ENCODE measurements at places on chromosomes 5 and 9.

DNA sequence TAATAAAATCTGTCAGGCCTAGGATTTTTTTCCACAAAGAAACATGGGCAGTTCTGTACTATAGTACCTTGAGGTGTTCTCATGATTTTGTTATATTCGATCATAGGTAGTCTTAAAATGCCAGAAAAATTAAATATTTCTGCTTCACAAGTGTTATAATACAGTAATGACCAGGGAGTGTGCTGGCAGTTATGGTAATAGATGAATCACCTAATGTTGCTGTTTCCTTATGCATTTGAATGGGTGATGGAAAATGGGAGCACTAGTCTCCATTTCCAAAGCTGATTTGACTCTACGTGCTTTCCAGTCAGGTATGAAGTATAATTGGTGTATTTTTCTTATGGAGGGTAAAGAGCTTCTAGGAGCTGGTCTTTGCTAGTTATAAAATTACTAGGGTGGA, 23.8 kb downstream of the OGN start:
- no peak for DNase-seq

- DNase-seq = no peak
These were observed 744 bp downstream of the OTULIN start for GRCh38 chr5:14665101-14665822.

GRCh38 chr5:102596113-102596512, 97.3 kb upstream of the SLCO6A1 start:
- no peak for DNase-seq

DNA sequence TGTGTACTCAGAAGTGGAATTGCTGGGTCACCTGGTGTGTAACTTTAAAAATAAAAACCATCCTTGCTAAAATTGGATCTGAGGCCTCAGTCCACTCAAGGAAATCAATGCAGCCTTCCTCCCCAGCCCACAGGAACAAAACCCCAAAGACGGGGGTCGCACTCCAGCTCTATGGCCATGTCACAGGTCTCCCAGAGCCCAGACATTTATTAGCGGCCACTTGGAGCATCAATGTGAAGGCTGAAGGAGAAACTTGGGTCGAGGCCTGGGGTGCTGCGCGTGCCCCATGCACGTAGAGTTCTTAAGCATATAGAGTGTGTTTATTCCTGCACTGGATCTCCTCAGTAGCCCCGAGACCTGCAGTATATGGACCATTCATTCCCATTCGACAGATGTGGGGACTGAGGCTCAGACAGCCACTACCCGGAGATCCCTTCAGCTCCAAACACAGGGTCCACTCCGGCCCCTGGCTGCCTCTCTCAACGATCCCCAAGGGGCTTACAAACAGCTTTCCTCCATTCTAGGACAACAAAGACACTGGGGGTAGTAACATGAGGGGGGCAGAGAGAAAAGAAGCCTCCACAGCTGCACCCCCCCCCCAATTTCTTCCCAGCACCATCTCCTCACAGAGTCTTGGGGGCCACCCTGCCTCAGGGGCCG, 14.3 kb upstream of the OLFM1 start:
- DNase-seq = no peak

DNA sequence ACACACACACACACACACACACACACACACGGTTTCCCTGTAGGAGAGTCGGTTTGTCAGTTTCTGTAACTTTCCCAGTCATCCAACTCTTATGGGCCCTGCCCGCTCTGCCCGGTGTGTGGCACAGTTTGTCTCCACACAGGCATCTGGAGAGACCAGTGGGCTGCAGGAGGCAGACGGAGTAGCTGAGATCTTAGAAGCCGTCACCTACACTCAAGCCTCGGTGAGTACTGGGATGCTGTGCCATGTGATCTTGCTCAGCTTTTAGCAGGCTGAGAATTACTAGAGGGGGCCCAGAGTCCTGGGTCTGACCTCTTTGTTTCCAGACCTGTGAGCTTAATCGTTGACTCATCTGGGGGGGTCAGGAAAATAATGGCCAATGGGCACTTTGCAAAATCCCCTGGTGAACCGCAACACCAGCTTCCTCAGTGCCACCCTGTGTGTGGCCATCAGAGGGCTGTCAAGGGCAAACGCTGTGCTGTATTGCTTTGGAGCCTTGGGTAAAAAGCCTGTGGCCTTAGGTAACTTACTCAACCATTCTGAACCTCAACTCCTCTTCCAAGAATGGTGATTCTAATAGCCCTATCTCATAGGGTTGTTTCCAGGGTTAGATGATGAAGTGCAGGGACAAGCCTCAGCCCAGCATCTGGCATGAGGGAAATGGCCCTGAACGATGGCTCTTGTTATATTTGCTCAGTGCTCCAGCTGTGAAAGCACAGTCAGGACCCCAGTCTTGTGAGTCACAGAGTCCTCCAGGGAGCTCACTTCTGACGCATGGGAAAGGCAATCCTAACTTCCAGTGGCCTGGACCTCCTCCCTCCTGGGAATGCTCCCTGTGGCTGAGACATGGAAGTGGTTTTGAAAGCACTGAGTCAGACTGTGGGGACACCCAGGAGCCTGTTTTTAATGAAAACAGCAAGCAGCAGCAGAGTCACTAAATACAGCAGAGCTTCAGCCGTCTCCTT, 45.6 kb downstream of the COL15A1 start:
- no peak for DNase-seq

- no peak for DNase-seq
These were observed 37.1 kb downstream of the PLPP1 start for GRCh38 chr5:55497712-55498111.

DNA sequence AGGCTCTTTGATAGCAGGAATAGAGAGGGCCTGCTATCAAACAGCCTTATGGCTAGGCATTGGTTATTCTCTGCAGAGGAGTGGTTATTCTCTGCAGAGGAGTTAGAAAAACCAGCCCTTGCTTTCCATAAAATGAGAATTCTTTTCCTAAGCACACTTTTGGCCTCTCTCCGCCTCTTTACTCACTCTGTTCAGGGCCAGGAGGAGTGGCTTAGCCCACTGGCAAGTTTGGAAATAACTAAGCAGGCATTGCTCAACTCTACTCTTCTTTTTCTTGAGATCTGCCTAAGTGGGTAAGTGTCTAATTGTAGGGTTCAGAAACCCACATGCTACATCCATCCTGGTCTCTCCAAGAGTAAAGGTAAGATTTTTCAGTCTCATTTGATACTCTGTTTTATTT, 341.7 kb downstream of the KIAA0825 start:
- no peak for DNase-seq

- no peak for DNase-seq
These were observed 19.7 kb downstream of the TLE4 start for GRCh38 chr9:79591458-79591857.

- no peak for DNase-seq
These were observed 41.6 kb downstream of the ADAMTS12 start for GRCh38 chr5:33850100-33850594.

DNA sequence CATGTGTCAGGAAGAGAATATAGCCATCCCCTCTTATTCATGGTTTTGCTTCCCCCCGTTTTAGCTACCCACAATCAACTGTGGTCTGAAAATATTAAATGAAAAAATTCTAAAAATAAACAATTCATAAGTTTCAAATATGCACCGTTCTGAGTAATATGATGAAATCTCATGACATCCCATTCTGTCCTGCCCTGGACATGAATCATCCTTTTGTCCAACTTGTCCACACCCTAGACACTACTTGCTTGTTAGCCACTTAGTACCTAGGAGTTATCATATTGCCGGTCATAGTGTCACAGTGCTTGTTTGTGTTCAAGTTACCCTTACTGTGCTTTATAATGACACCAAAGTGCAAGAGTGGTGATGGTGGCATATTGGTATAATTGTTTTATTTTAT, 113.5 kb downstream of the CAAP1 start:
- DNase-seq = no peak

GRCh38 chr9:97594381-97594921, 38.7 kb downstream of the TSTD2 start:
- DNase-seq = no peak

GRCh38 chr5:72107901-72108201, 576 bp downstream of the MAP1B start:
- DNase-seq = no peak
